CD4-positive, alpha-beta T cell treated with Interleukin-2 at 100 ng/mL for 4 hours (primary cell): ENCODE measurements at places on chromosomes 4 and X.
A peak's percentile ranks its signal among the peaks of the same experiment; 100 is the strongest.

- no peak for DNase-seq
These were observed 276.0 kb downstream of the KLHL13 start for GRCh38 chrX:117840645-117841044.

- DNase-seq, result no peak
These were observed 129.9 kb downstream of the CCNG2 start for GRCh38 chr4:77286906-77287305.

- peak; percentile 58 for DNase-seq
These were observed 65.7 kb upstream of the MAP9 start for GRCh38 chr4:155442267-155443105.

DNA sequence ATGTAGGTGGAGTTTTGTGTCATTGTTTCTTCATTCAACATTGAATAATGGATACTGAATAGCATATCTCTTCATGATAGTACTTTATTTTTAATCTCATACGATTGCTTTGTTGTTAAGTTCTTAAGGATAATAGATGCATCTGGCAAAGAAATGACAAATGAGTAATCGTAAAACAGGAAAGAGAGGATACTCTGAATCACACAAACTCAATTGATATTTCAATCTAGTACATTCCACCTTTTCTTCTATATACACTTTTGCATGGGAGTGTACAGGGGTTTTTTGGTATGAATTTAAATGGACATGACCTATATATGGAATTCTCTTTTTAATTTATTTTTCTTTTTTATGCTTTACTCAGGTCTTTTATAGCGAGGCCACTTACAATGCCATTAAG, 186.9 kb upstream of the STK26 start:
- no peak for DNase-seq
